Osteoblast (primary cell): ENCODE measurements at places on chromosomes 2 and 18. TPM values are rescaled to one million over a fixed set of nuclear protein-coding genes. Genes with fewer than 3 reads are reported as not detected.
A peak's percentile ranks its signal among the peaks of the same experiment; 100 is the strongest.

DNA sequence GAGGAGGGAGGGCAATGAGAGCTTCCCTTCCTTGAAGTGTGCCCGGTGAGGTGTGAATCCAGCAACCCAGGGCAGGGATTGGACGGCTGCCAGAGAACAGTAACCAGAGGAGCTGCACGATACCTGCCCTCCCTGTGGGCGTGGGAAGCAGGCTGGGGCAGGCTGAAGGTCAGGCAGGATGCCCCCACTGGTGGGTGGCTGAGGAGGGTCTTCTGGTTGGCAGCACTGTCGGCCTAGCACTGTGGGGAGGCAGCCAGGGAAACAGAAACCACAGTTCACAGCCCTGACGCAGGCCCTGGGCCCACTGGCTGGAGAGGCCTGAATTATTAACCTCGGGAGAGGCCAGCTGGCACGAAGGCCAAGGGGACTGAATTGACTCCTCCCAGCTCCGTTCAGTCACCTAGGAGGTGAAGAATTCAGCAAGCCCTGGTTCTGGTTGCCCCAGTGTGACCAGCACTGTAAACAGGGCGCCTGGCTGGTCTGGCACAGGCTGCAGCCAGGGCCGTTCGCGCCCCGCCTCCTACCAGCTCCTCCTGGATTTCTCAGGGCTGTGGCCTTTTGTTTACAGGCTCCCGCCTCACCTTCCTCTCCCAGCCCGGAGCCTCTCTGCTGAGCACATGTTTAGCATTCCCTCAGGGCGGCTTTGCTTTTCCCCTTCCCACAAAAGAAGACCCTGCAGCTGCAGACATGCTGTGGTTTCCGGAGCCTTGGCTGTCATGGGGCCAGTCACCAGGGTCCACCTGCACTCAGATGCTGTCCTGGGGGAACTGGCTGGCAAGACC lies 97.8 kb downstream of the B3GNT2 start:
- DNase-seq, result peak; percentile 30

- no peak for DNase-seq
Measured at GRCh38 chr18:66209656-66210055, 394.2 kb downstream of the CDH19 start.

The CDH19 gene
- total RNA-seq, result not detected in 2 replicates

The FOXI3 gene
- not detected in 2 replicates for total RNA-seq

The RAB10 gene
- 128 and 151 TPM in 2 replicates for total RNA-seq

The RAPGEF4 gene
- total RNA-seq, result 0.36 and 0.59 TPM in 2 replicates

The VIT gene
- total RNA-seq, result 27.7 and 31.1 TPM in 2 replicates
